ENCODE measurements at places on chromosomes 12 and 14.

DNA sequence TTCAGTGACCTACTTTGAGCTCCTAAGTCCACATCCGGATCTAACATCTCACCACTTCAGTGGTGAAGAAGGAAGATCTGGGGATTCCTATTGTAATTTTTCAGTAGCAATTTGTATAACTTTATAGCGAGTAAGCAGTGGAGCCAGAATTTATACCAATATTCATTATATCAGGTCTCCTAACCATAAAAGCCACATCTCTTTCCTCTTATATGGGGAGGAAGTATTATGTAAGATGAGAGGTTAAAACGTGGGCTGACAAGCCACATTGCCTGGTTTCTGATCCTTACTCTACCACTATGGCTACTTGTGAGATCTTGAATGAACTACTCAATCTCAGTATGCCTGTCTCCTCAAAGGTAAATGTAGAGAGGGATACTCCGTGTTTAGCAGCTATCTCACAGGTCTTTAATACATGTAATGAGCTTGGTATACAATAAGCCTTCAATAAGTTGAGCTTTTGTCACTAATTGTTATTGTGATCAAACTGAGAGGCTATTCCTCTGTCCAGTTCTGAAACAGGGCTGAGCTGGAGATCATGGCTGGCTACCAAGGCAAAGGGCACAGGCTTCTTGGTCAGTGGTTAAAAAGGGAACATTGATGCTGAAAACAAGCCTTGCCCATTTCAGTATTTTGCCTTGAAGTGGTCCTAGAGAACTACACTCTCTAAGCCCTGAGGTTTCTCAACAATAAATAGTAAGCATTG, 3.3 kb upstream of the TMEM117 start:
- DNase-seq = no peak

- DNase-seq = peak; percentile 76
These were observed 321.6 kb downstream of the ZFP36L1 start for GRCh38 chr14:68471029-68471963.

GRCh38 chr14:70897464-70897863, 9.8 kb upstream of the PCNX1 start:
- DNase-seq = no peak

DNA sequence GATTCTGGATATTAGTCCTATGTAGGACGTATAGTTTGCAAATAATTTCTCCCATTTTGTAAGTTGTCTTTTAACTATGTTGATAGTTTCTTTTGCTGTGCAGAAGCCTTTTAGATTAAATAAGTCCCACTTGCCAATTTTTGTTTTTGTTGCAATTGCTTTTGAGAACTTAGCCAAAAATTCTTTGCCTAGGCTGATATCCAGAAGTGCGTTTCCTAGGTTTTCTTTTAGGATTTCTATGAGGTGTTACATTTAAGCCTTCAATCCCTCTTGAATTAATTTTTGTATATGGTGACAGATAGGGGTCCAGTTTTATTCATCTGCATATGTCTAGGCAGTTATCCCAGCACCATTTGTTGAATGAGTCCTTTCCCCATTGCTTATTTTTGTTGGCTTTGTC, 264.4 kb upstream of the OR4E1 start:
- no peak for DNase-seq

Measured in H9 (cell line).